ENCODE measurements at places on chromosomes 7 and 10. TPM values are rescaled to one million over a fixed set of nuclear protein-coding genes. Genes with fewer than 3 reads are reported as not detected.

DNA sequence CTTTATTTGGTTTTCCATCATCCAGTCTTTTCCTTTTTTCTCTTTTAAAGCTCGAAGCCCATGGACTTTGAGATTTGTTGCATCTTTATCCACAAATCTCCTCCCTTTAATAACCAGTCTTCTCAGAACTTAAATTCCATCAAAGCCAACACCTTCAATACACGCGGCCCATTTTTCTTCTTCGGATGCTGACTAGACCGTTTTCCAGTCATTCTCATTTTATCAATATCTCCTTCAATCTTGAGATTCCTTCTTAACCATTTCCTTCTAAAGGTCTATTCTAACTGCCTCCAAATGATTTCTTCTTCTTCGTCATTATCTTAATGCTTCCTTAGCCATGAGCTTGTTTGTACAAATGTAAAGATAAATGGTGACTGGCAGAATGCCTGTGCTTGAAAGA is 173.5 kb downstream of the BAMBI start:
- no peak overlapping the region for H3K4me3 ChIP-seq
- H3K36me3 ChIP-seq: no peaks in the 10 kb centered on the region
- DNase-seq: no peak

- H3K4me3 ChIP-seq: no peak overlapping the region
- no peaks in the 10 kb centered on the region for H3K4me1 ChIP-seq
- H3K27ac ChIP-seq: no peak overlapping the region
- no peak for DNase-seq
- no peaks in the 10 kb centered on the region for H3K27me3 ChIP-seq
Observed at GRCh38 chr7:73387221-73387828, 46.3 kb upstream of the FZD9 start.

DNA sequence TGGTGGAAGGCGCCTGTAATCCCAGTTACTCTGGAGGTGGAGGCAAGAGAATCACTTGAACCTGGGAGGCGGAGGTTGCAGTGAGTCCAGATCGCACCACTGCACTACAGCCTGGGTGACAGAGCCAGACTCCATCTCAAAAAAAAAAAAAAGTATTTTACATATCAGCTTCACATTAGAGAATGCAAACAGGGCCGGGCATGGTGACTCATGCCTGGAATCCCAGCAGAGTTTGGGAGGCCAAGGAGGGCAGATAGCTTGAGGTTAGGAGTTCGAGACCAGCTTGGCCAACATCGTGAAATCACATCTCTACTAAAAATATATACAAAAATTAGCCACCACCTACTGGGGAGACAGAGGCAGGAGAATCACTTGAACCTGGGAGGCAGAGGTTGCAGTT is 31.6 kb downstream of the USP54 start:
- H3K27ac ChIP-seq: no peak overlapping the region
- no peaks in the 10 kb centered on the region for H3K27me3 ChIP-seq
- no peaks in the 10 kb centered on the region for H3K4me1 ChIP-seq
- peaks cover 6% of the 10 kb centered on the region for H3K36me3 ChIP-seq
- no peak overlapping the region for H3K4me3 ChIP-seq

- no peaks in the 10 kb centered on the region for H3K27me3 ChIP-seq
- DNase-seq: no peak
- H3K27ac ChIP-seq: no peak overlapping the region
- H3K36me3 ChIP-seq: no peaks in the 10 kb centered on the region
- no peaks in the 10 kb centered on the region for H3K4me1 ChIP-seq
Observed at GRCh38 chr10:61342858-61343572, 110.2 kb downstream of the TMEM26 start.

GRCh38 chr10:74875068-74875467 is 48.7 kb downstream of the KAT6B start:
- H3K4me3 ChIP-seq: no peak overlapping the region
- H3K27ac ChIP-seq: no peak overlapping the region
- peaks cover 27% of the 10 kb centered on the region for H3K4me1 ChIP-seq
- no peak for DNase-seq

DNA sequence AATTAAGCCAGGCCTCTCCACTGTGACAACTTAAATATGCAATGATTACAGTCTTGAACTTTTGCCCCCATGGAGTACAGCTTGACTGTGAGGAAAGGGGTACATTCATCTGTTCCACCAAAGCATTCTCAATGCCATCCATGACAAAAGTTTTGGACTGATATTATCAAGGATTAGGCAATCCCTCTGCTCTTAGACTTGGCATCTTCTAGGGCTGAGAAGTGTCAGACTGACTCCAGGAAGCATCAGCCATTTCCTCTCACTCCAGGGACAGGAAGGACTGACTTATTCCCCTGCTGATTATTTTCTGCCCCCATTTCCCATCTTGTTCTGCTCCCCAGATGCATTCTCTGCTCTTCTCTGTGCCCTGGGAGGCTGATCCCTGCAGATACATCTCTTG is 69.7 kb downstream of the ZNF365 start:
- H3K36me3 ChIP-seq: no peaks in the 10 kb centered on the region
- no peak for DNase-seq
- H3K27ac ChIP-seq: no peak overlapping the region
- H3K27me3 ChIP-seq: no peaks in the 10 kb centered on the region

GRCh38 chr10:119237722-119238436 is 30.5 kb downstream of the GRK5 start:
- peaks cover 76% of the 10 kb centered on the region for H3K4me1 ChIP-seq
- no peaks in the 10 kb centered on the region for H3K27me3 ChIP-seq
- no peak overlapping the region for H3K4me3 ChIP-seq
- H3K27ac ChIP-seq: peak overlapping the region; percentile 62
- no peaks in the 10 kb centered on the region for H3K36me3 ChIP-seq

DNA sequence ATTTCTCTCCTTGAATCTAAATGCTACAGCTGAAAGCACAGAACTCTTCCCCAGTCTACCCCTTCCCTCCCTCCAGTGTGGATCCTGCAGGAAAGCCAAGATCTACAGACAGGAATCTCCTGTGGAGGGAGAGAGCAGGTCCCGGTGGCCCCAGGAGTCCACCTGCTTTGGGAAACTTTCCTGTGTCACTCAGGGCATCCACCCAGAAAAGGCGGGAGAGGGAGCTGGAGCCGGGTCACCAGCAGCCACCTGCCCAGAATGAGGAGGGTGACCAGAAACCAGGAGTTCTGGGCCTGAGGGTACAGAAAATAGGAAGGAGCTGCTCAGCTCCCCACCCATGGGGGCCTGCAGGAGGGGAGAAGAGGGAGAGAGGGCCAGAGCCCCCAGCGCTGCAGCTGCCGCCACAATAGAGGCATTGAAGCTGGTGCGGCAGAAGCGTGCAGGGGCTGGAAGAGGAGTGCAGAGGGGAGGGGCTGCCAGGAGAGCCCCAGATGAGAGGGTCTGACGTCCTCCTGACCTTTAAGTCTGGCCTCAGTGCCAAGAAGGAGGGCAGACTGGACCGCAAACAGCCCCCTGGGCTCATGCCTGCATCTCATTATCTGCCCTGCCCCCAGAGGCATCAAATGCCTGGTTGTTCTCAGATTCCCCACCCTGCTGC is 56.3 kb upstream of the TMEM72 start:
- no peaks in the 10 kb centered on the region for H3K4me1 ChIP-seq
- no peak for DNase-seq
- no peak overlapping the region for H3K4me3 ChIP-seq
- no peaks in the 10 kb centered on the region for H3K36me3 ChIP-seq
- H3K27me3 ChIP-seq: no peaks in the 10 kb centered on the region

GRCh38 chr10:89414146-89414878 is at the start of gene IFIT5:
IFIT5 (plus strand) TSS chr10:89414568; CDS start chr10:89414799, 231 bp downstream.
- peak within 1 kb of the TSS; percentile 93 for H3K27ac ChIP-seq
- no peaks in the 10 kb centered on the region for H3K27me3 ChIP-seq
- H3K4me1 ChIP-seq: peaks cover 57% of the 10 kb centered on the region
- peaks cover 14% of the 10 kb centered on the region for H3K36me3 ChIP-seq
- peak; percentile 85 for DNase-seq
- peak within 1 kb of the TSS; percentile 76 for H3K4me3 ChIP-seq

GRCh38 chr10:80908611-80909010 is 370.9 kb downstream of the SH2D4B start:
- DNase-seq: no peak
- H3K4me1 ChIP-seq: no peaks in the 10 kb centered on the region
- H3K4me3 ChIP-seq: no peak overlapping the region
- no peaks in the 10 kb centered on the region for H3K27me3 ChIP-seq
- no peaks in the 10 kb centered on the region for H3K36me3 ChIP-seq

- peak overlapping the region; percentile 51 for H3K27ac ChIP-seq
- DNase-seq: no peak
- H3K4me1 ChIP-seq: peaks cover 24% of the 10 kb centered on the region
Observed at GRCh38 chr10:19819419-19820033, 3.3 kb downstream of the PLXDC2 start.

- DNase-seq: no peak
- no peak overlapping the region for H3K4me3 ChIP-seq
- H3K27me3 ChIP-seq: no peaks in the 10 kb centered on the region
- no peaks in the 10 kb centered on the region for H3K4me1 ChIP-seq
- H3K36me3 ChIP-seq: no peaks in the 10 kb centered on the region
- H3K27ac ChIP-seq: no peak overlapping the region
Observed at GRCh38 chr7:64223366-64223765, 4.9 kb upstream of the ZNF679 start.

DNA sequence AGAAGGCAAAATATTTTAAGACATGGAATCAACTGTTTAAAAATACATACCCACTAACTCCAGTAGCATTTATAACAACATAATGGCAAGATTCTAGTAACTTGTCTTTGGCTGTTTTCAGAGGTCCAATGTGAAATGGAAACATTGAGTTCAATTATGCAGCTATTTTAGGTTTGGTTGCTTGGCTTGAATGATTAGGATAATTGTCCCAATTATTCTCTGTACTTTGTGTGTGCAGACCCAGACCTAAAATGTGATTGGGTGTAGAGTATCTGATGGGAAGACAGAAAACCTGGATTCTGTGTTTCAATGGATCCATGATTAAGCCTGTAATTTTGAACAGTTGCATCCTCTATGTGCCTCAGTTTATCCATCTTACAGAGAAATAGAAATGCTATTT is 392.7 kb upstream of the NFE2L3 start:
- H3K36me3 ChIP-seq: no peaks in the 10 kb centered on the region
- H3K4me3 ChIP-seq: no peak overlapping the region
- H3K27me3 ChIP-seq: peaks cover 5% of the 10 kb centered on the region
- H3K4me1 ChIP-seq: no peaks in the 10 kb centered on the region
- DNase-seq: no peak

DNA sequence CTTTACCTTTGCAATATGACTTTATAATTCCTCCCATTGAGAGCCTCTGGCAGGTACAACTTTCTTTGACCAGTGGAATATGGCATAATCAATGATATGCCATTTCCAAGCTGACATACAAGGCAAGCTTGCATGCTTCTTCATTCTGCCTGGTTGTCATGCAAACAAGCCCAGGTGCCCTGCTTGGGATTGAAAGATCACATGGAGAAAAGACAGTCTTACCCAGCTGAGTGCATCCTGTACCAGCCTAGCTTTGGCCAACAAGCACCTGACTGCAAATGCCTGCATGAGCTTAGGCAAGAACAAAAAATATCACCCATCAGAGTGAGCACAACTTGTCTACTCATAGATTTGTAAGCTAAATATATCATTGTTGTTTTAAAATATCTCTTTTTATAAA is 82.9 kb upstream of the KCND2 start:
- H3K27me3 ChIP-seq: no peaks in the 10 kb centered on the region
- DNase-seq: no peak
- H3K4me3 ChIP-seq: no peak overlapping the region
- H3K36me3 ChIP-seq: no peaks in the 10 kb centered on the region
- no peaks in the 10 kb centered on the region for H3K4me1 ChIP-seq
- H3K27ac ChIP-seq: no peak overlapping the region

DNA sequence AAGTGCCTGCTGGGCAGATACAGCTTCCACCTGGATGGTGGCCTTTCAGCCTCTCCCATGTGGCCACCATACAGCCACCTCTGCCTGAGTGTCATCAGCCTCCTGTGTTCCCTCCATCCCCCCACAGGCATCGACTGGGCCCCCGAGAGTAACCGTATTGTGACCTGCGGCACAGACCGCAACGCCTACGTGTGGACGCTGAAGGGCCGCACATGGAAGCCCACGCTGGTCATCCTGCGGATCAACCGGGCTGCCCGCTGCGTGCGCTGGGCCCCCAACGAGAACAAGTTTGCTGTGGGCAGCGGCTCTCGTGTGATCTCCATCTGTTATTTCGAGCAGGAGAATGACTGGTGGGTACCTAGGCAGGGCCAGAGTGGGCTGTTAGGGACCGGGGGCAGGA is 13.4 kb downstream of the ARPC1B start:
- no peak overlapping the region for H3K4me3 ChIP-seq
- no peaks in the 10 kb centered on the region for H3K27me3 ChIP-seq
- peaks cover 83% of the 10 kb centered on the region for H3K36me3 ChIP-seq
- no peak for DNase-seq
- H3K4me1 ChIP-seq: peaks cover 28% of the 10 kb centered on the region
- no peak overlapping the region for H3K27ac ChIP-seq

DNA sequence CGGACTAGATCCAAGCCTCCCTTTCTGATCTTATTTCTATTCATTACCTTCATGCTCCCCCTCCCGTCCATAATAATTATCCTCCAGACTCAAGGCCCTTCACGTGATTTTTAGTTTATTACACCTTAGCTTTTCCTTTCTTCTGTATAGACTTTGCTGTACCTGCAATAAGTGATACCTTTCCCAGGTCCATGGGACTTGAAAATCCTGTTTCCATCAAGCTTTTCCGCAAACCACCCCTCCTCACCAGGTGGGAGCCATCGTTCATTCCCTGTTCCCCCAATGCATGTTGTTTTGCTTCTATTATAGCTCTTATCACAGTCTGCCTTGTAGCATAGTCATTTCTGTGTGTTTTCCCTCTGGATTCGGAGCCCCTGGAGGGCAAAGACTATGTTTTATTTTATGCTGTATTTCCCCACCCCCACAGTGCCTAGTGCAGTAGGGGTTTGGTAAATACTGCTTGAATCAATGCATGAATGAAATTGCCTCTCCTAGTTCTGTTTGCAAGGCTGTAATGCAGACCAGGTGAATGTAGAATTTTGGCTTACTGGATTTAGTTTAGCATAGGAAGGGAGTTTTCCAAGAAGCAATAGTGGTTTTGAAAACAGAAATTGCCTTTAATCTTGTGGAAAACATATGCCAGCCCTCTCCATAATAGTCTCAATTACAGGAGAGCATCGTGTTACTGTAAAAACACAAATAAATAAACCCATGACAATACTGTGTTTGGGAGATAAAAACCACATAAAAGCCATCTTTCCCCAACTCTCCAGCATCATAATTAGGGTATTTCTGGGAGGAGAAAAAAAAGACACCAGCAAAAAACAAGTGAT is 213.4 kb downstream of the AUTS2 start:
- no peak overlapping the region for H3K4me3 ChIP-seq
- no peaks in the 10 kb centered on the region for H3K36me3 ChIP-seq
- no peaks in the 10 kb centered on the region for H3K27me3 ChIP-seq
- no peak overlapping the region for H3K27ac ChIP-seq

GRCh38 chr10:46550076-46550790 is 6.2 kb downstream of the GPRIN2 start:
- DNase-seq: peak; percentile 52
- H3K4me3 ChIP-seq: no peak overlapping the region
- H3K27me3 ChIP-seq: peaks cover 9% of the 10 kb centered on the region

- no peaks in the 10 kb centered on the region for H3K27me3 ChIP-seq
- H3K4me3 ChIP-seq: no peak overlapping the region
- H3K4me1 ChIP-seq: peaks cover 13% of the 10 kb centered on the region
- H3K36me3 ChIP-seq: no peaks in the 10 kb centered on the region
Observed at GRCh38 chr7:116802746-116803152, 59.6 kb upstream of the CAPZA2 start.

The PRR15 gene
- 4.1 TPM for total RNA-seq

The WBP1L gene
- 44.5 TPM for total RNA-seq

The MOSPD3 gene
- 19.5 TPM for total RNA-seq

The SLC18A3 gene
- total RNA-seq: not detected

The STOX1 gene
- 2.5 TPM for total RNA-seq

The TEX36 gene
- total RNA-seq: not detected

The MRLN gene
- not detected for total RNA-seq

The LMTK2 gene
- 24.5 TPM for total RNA-seq

The SEMA4G gene
- total RNA-seq: 5.1 TPM

The ANKRD7 gene
- not detected for total RNA-seq
